Stimulated activated CD8-positive, alpha-beta memory T cell treated with anti-CD3 and anti-CD28 coated beads, Interleukin-4, amount 100 ng/mL, for 1 hour (primary cell): ENCODE measurements at places on chromosomes 7 and 10.

- no peak for DNase-seq
Observed at GRCh38 chr7:84790882-84791281, 396.0 kb downstream of the SEMA3D start.

DNA sequence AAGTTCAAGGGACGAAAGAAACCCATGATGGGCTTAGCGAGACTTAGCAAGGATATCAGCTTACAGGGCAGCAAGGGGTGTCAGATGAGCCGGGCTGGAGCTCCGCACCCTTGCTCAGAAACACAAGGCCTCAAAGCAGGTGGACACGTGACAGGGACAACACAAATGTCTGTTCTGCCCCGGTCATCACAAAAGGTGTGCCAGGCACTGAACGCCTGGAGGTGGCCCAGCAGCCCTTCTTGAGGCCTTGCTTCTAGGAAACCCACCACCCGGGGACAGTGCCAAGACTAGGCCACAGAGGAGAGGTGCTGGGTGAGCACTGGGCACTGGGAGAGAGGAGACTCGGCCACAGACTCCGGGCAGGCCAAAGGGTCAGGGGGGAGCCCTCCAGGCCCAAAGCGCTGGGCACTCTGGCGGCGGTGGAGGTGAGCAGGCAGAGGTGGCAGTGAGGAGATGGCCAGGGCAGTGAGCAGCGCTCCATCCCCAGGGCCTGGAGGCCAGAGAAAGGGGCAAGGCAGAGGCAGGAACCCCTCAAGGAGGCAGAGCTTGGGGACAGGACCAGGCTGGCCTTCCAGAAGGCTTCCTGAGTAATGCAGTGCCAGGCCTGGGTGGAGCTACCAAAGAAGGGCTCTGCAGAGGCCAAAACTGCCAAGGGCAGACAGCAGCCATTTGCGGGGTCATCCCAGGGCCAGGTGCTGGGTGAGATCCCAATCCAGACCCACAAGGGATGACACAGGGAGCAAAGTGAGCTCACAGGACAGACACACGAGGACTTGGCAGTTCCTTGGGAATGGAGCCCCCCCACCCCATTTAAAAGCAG is 22.7 kb downstream of the EBF3 start:
- DNase-seq = no peak

- DNase-seq = no peak
Observed at GRCh38 chr10:114719311-114719710, 61.2 kb upstream of the ABLIM1 start.

DNA sequence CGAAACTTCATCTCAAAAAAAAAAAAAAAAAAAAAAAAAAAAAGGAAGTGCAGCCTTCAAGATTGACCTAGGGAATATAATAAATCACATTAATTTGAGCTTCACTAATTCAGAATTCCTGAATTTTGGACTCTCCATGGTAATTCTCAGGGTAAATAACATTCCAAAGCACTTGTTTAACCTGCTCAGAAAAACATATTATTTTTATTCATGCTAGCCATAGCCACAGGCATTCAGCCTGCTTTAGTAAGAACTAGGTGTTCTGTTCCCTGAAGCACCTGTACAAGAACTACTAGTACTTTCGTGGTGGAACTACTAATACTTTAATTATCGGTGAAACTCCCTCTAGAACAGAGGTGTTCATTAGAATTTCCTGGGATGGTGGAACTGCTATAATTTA is 169.3 kb downstream of the RTKN2 start:
- DNase-seq = no peak

GRCh38 chr7:2022021-2022409 is 210.7 kb downstream of the MAD1L1 start:
- no peak for DNase-seq

DNA sequence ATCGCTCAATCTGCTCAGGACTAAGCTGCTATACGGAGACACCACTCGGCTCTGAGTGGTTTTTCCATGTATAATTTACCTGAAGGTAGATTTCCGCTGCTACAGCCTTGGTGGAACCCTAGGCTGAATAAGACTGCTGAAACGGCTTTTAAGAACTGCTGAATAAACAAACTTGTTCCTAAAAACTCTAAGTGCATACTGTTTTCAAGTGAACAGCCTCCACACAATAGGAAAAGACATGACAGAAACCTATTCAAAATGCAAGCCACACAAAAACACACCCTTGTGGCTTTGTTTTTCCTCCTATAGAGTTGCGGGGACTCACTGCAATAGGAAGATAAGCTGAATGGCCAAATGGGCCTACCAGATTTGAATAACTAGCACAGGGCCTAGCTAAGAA is 117.2 kb downstream of the UBE2H start:
- no peak for DNase-seq

DNA sequence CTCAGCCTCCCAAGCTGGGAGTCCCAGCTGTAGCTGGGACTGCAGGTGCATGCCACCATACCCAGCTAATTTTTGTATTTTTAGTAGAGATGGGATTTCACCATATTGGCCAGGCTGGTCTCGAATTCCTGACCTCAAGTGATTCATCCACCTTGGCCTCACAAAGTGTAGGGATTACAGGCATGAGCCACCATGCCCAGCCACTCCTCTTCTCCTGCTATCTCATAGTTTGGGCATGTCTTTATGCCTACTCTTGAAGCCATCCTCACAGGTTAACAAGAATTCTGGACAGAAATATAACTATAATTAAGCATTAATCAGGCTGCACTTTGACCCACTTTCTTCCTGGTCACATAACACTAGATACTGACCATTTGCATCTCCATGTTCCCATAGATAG is 28.6 kb upstream of the C10orf67 start:
- no peak for DNase-seq

- no peak for DNase-seq
Observed at GRCh38 chr10:109861081-109861480, 62.2 kb downstream of the XPNPEP1 start.

- no peak for DNase-seq
Observed at GRCh38 chr10:6278519-6279120, 75.9 kb downstream of the PFKFB3 start.

GRCh38 chr7:159116581-159117339 is 27.9 kb downstream of the VIPR2 start:
- no peak for DNase-seq

DNA sequence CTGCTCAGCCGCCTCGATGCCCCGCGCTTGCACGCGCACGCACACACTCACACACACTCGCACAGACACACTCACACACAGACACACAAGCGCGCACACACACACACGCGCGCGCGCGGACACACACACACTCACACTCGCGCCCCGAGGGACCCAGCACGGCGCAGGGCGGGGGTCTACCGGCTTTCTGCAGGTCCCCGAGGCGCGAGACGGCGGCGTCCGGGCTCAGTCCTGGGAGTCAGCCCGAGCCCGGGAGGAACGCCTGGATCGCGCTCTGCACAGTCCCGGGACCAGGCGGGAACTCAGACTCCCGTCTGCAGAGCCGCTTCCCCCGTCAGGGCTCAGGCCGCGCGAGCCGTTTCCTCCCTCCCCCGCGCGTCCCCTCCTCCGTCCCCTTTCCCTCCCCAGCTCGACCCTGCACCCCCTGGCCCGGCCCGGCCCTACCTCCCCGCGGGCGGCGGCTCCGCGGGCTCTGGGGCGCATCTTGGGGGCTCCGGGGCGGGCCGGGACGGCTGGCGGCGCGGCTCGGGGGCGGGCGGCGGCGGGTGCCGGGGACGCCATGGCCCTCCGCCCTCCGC is 464 bp downstream of the DENND2A start:
- DNase-seq = no peak

GRCh38 chr7:18815261-18815960 is 302.0 kb downstream of the TWIST1 start:
- DNase-seq = no peak

GRCh38 chr7:138287549-138287948 is 172.5 kb upstream of the TRIM24 start:
- no peak for DNase-seq

DNA sequence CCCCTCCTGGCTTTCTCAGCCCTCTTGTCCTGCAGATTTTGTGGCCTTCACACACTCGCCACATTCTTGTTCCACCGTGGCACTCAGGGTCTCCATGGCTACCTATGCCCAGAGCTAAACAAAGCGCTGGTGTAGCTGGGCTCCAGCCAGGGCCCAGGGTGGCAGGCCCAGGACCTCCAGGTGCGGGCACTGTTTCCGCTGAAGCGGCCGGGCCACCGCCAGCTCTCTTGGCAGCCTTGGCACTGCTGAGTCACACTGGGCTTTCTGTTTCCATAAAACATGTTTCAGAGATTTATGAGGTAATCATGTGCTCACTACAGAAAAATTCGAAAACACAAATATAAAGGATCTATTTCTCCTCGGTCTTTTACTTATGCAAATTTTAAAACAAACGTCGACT is 51.3 kb downstream of the AOC1 start:
- no peak for DNase-seq

- no peak for DNase-seq
Observed at GRCh38 chr7:22143491-22143890, 197.8 kb upstream of the CDCA7L start.

DNA sequence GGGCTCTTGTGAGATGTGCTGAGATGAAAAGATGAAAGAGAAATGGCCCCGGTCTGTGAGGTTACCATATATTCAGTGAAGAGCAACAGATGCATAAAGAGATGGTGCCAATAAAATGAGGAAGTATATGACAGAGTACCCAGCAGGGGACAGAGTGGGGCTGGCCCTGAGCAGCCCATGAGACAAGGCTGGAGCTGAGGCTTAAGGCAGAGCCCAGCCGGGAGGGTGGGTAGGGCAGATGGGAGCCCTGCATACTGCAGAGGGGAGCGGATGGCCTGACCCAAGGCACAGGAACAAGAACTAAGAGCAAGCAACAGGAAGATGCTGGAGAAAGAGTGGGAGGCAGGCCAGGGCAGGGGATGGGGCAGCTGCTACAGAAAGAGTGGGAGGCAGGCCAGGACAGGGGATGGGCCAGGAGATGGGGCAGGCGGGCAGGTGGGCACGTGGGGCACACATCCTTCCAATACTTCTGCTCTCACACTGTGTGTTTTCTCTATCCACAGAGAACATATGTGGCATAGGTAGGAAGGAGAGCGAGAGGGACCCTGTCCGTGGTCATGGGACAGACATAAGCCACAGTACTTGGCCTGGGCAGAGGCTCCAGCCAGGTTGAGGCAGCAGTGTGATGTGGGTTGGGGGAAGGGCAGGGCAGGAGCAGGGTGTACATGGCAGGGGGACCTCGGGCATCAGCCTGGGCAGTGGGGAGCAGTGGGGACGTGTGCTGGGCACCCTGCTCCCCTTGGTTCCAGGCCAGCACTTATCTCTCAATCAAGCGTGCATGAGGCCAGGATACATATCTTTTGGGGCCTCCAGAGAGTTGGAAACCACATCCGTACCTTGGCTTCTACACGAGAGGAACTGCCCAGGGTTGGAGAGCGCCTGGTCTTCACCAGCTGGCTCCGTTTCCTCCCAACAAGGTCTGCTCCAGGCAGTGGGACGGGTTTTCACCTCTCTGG is 91.6 kb upstream of the IKZF1 start:
- no peak for DNase-seq

GRCh38 chr10:130360826-130361311 is 224.7 kb downstream of the GLRX3 start:
- no peak for DNase-seq

GRCh38 chr7:155203059-155203881 is 94.4 kb upstream of the INSIG1 start:
- no peak for DNase-seq

DNA sequence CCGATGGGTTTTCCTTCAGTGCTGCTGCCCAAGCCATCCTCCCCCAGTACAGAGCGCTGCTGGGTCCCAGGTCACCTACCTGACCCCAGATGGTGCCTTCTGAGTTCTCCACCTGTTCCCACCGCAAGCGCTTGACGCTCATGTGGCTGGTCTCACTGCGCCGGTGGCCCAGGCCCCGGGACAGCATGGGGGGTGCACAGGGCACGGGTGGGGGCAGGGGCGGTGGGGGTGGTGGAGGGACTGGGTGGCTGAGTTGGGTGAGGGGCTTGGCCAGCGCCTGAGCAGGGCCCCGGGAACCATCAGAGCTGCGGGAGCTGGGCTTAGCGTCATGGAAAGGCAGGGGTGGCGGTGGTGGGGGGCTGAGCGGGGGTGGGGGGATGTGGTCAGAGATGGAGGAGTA is 43.4 kb downstream of the GRID2IP start:
- DNase-seq = no peak

GRCh38 chr10:46247808-46248569 is 38.8 kb upstream of the ANTXRL start:
- no peak for DNase-seq

DNA sequence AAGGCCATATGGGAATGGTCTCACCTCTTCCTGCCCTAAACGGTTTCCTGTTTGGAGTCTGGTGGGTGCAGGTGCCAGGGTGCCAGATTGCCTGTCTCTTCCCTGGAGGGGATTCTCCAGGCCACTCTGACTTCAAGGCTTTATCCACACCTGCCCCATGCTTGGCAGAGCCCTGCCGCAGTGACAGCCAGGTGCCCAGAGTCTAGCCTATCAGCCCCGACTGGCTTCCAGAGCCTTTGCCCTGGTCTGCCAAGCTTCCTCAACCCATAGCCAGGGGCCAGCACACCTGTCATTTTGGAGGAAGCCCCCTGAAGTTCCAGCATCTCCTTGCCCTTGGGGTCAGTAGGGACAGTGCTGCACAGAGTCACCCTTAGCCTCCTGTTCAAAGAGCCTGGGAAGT is 21.6 kb downstream of the TBATA start:
- no peak for DNase-seq

GRCh38 chr7:99677013-99677647 is 2.7 kb downstream of the CYP3A5 start:
- DNase-seq = no peak

GRCh38 chr10:81108516-81109199 is 571.0 kb downstream of the SH2D4B start:
- no peak for DNase-seq

- DNase-seq = no peak
Observed at GRCh38 chr10:76036111-76036940, 604.9 kb downstream of the LRMDA start.

DNA sequence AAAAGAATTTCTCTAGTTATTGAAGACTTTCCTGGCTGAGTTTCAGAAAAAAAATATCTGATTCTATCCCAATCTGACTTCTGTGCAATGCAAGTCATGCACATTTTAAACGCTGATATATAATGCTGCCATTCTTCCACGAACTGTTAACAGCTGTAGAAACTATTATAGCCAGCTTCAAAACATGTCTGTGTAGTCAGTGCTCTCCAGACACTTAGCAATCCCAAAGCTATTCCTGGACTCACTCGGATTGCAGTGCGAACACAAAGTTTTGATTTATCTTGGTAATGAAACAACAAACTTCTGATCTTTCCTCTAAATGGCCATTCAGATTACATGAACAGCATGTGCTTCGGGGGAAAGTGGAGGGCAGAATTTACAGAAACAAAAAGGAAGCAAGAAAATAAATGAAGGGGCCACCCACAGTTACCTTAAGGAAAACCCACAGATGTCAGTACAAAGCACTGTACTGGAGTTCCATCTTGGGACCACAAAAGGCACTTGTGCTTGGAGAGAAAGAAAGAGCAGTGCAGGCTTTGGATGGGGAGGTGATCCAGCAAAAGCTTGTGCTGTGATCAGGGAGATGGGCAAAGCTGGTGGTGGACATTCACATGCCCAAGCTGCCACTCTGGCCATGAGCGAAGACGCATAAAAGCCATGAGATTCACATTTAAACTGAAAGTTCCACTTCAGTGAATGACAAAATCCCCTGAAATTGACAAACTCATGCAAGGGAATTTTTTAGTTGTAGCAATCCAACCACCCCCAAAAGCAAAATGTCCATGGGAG is 32.1 kb upstream of the ADO start:
- no peak for DNase-seq
